Germinal center (tissue), 1 donor: ENCODE measurements at places on chromosomes 3 and 15.

DNA sequence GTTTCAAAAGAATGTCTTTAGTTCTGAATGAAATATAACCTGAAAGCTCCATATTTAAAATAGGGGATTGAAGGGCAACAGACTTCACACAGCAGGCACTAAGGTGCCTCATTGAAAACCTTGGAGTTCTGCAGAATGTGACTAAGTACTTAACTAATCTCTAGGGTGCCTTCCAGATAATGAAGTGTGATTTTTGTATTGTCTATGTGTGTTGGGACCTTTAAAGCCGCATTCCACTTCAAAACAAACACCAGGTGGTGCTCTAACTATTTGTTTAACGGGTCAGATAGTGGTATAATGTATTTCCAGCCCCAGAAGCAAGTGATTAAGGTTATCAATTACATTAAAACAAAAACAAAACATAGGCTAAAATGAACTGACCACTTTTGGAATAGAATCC lies 28.0 kb downstream of the TFG start:
- no peak for DNase-seq

DNA sequence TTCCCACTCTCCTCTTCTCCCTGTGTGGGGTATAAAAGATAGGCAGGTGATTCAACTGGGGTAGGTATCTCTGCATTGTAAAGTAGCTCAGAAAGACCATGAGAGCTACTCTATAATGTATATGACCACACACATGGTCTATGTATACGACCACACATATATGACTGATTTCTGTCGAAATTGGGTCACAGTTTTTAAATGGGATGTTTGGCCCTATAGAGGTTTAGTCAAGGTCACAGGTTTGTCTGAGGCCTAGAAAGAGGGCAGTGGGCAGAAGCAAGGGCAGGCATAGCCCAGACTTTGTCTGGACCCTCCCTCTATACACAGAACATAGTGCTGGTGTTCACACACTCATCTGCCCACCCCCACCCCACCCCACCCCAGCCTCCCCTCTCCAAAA lies 4.4 kb downstream of the LAMP3 start:
- DNase-seq = no peak

DNA sequence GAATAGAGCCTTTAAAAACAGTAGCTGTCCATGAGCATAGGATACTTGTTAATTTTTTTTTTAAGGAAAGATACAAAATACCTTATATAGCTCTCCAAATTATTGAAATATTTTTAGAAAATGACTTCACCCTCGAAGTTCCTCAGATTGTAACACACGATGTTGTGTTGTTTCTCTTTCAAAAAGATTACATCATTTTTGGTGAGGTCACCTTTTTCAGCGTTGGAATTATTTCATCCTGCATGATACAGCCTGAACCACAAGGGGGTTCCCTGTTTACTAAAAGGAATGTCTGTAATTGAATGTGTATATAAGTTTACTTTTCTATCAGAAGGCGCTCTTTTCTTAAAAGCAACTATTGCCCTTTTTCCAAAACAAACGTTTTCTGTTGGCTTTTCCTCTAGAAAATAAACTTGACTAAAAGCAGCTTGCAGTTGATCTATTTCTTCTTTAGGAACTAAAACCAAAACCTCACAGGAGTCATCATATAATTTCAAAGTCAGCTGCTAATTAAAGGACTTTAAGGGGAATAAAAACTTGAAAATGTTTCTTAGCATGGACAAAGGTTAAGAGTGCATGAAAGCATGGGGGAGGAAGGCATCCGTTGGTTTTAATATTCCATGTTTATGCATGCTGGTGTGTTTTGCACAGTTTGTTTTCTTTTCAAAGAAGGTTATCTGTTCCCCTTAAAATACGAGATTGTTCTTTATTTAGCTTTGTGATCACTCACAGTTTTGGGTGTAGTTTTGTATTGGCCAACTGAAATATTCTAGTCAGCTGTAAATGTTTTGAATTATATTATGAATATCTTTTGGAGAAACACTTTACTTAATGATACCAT lies 29.4 kb downstream of the LYSMD4 start:
- DNase-seq = peak; percentile 48

GRCh38 chr3:78974181-78974790 lies 793.5 kb downstream of the ROBO1 start:
- DNase-seq = no peak

- DNase-seq = no peak
Observed at GRCh38 chr3:149198611-149199010, 23.0 kb downstream of the CP start.

- no peak for DNase-seq
Observed at GRCh38 chr3:135240426-135240825, 445.4 kb downstream of the EPHB1 start.

DNA sequence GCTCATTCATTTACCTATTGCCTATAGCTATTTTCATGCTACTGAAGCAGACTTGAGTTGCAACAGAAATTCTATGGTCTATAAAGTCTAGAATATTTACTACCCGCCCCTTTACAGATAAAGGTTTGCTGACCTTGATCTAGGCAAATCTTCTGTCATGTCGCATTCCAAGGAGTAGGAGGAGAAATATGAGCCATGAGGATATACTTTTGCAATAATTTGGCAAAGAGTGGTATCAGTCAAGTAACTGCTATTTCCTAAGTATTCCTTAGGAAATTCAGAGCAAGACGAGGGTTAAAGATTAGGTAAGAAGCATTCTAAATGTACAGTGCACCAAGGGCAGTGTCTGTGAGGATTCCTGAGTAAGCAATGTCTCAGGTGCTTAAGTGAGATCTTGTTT lies 121.0 kb upstream of the NUDT16 start:
- DNase-seq = no peak

DNA sequence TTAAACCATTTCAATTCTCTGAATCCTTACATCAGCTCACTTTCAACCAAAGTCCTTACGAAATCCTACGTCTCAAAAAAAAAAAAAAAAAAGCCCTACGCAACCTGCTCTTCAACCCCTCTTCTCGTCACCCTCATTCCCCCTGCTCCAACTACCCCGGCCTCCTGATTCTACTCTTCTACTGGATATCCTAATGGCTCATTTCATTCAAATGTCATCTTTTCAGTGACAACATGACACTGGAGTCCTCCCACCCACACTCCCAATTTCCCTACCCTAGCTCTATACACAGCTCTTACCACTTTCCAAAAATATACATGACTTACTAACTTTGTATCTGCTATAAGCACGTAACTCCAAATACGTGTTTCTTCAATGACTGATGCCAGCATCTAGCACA lies 11.5 kb downstream of the UBP1 start:
- no peak for DNase-seq

GRCh38 chr15:47374222-47374621 lies 343.1 kb upstream of the SEMA6D start:
- DNase-seq = no peak

- DNase-seq = no peak
Observed at GRCh38 chr3:184596886-184597575, 35.4 kb downstream of the EPHB3 start.

GRCh38 chr15:82103468-82103867 lies 57.6 kb upstream of the MEX3B start:
- no peak for DNase-seq

- no peak for DNase-seq
Observed at GRCh38 chr3:172062761-172063160, 23.4 kb downstream of the FNDC3B start.

GRCh38 chr3:13224967-13225366 lies 151.7 kb upstream of the IQSEC1 start:
- DNase-seq = no peak

GRCh38 chr3:168341956-168342936 lies 246.5 kb upstream of the GOLIM4 start:
- no peak for DNase-seq

- no peak for DNase-seq
Observed at GRCh38 chr15:27183201-27183600, 212.2 kb downstream of the GABRG3 start.

DNA sequence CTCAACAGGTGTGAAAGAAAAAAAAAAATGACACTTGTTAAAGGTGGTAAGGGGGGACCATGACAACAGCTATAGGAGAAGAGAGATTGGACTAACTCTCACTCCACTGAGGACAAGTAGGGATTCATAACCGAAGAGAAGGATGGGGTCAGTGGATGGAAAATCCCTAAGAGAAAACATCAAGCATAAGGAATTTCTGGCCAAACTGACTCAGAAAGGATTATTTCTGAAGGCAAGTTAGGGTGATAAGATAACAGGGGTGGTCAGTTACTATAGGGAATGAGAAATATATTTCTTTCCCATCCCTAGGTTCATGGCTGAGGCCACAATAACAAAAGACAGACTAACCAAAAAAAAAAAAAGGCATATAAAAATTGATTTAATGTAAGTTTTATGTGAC lies 9.5 kb upstream of the RARB start:
- DNase-seq = no peak

- DNase-seq = no peak
Observed at GRCh38 chr3:117814975-117815374, 1105.4 kb downstream of the TUSC7 start.

DNA sequence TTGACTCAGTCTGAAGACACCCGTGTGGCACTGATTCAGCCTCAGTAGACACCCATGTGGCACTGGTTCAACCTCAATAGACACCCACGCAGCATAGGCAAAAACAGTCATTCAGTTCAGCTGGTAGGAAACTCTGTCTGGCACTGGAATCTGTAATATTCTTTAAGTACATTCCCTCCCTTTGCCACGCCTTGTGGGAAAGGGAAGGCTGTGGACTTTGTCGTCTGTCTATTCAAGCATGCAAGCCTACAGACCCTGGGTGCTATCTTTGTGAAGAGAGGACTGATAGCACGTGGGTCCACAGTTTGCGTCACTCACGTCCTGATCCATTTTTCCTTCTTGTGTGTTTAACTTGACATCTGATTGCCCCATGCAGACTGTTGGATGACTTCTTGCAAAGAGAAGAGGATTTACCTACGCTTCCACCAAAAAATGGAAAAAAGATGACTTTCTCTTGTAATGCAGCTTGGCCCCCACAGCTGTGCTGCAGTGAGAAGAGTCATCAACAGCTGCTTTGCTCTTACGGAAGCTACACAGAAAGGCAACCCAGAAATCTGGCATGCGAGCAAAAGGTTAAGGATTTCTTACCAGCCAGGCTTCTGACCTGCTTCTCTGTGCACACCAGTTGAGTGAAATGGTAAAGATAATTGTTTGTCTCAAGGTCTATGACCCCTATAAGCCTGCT lies 278.1 kb downstream of the ULK4 start:
- no peak for DNase-seq

DNA sequence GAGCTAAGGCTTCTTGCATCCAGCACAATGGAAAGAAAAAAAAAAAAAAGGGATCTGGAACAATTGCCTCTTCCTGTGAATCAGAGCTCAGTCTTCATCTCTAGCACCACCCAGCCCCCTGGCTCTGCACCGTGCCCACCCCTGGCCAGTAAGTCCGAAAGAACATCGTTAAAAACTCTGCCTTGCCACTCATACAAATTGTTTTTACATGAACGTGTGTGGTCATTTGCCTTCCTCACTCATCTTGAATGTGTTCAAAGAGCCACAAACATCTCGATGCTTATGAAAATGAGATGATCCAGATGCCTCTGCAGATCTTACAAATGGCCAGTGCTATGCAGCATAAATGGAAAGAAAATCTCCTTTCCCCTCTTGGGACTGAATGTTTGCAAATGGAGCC lies 400.0 kb upstream of the PPP2R3A start:
- no peak for DNase-seq

DNA sequence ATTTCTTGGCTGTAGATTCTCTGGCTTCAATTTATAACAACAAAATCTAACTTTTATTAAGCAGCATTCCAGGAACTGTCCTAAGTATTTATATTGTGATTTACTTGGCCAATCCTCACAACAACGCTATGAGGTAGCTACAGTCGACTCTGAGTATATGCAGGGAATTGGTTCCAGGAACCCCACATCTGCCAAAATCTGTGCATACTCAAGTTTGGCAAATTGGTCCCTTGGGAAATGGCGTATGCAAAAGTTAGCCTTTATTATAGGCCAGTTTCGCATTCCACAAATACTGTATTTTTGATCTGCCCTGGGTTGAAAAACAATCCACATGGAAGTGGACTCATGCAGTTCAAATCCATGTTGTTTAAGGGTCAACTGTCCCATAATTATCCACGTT lies 53.9 kb downstream of the RAP2B start:
- no peak for DNase-seq

GRCh38 chr15:76840830-76841460 lies 64.2 kb downstream of the SCAPER start:
- no peak for DNase-seq

DNA sequence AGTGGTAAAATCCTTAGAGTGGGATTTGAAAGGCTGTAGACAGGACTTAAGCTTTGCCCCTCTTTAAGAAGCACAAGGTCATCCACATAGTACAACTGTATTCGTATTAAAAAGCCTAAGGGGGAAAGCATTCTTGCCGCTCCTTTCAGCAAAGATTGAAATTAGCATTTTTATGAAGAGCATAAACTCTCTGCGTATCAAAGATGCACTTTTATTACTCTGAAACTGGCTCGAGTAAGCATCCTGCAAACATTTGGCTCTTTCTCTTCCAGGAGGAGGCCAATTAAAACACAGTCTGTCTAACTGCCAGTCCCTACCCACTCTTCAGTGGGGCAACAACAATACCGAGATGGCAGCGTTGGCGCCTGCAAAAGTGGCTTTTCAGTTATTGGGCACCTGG lies 192.5 kb upstream of the TPRG1 start:
- DNase-seq = no peak

DNA sequence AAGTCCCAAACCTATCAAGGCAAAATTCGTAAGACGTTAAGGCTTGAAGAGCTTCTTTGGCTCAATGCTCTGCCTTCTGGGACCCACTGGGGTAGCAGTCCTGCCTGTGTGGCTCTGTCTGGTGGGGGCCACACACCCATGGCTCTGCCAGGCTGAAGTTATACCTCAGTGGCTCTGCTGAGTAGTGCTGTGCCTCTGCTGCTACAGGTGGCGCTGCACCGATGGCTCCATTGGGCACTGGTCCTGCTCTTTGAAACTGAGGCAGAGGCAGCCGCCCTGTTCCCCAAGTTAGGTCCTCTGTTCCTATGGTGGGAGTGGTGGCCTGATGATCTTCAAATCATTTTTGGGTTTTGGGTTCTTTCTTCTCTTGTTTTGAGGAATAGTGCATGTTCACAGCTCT lies 68.0 kb upstream of the AP4E1 start:
- DNase-seq = peak; percentile 10

DNA sequence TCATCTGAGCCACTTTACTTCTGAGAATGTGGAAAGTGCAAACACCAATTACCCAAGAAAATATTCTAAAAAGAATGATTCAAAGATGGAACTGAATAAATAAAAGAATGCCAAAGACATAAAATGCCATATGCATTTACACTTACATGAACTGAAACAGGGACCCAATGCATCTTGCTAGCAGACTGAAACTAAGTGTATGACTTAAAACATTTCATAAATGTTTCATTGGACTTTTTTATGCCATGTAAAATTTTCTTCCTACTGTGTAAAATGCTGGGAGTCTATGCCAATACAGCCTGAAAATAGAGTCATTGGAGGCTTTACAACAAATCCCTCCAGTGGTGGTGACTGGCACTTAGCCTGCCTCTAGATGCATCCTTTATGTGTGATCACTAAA lies 735.1 kb upstream of the CCDC54 start:
- DNase-seq = no peak
